Endothelial cell (in vitro differentiated cells): ENCODE measurements at places on chromosomes 11 and 22.
A peak's percentile ranks its signal among the peaks of the same experiment; 100 is the strongest.

DNA sequence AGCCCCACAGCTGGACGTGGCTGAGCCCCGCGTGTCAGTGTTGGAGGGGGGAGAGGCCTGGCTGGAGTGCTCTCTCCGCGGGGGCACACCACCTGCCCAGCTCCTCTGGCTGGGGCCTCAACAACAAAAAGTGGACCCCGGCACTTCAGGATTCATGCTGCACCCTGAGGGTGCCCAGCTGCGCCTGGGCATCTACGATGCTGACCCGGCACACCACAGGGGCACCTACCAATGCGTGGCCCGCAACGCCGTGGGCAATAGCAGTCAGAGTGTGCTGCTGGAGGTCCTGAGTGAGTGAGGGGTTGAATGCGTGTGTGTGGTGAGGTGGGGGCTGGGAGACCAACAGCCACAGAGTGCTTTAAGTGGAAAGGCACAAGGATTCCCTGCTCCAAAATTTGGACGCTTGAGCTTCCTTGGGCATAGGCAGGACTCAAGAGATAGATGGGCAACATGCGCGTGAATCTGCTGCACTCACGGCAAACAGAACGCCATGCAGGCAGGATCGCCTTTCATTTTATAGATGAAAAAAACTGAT is 7.6 kb downstream of the VSIG10L2 start:
- H3K27ac ChIP-seq, result no peak overlapping the region
- peaks cover 4% of the 10 kb centered on the region for H3K4me1 ChIP-seq
- no peak for DNase-seq
- peaks cover 10% of the 10 kb centered on the region for H3K27me3 ChIP-seq
- H3K36me3 ChIP-seq, result peaks cover 18% of the 10 kb centered on the region

- H3K27ac ChIP-seq, result no peak overlapping the region
- peak; percentile 45 for DNase-seq
- no peaks in the 10 kb centered on the region for H3K36me3 ChIP-seq
- peaks cover 4% of the 10 kb centered on the region for H3K27me3 ChIP-seq
- H3K4me3 ChIP-seq, result peak overlapping the region; percentile 74
These were observed 764 bp upstream of the PACSIN3 start for GRCh38 chr11:47186700-47187695.

DNA sequence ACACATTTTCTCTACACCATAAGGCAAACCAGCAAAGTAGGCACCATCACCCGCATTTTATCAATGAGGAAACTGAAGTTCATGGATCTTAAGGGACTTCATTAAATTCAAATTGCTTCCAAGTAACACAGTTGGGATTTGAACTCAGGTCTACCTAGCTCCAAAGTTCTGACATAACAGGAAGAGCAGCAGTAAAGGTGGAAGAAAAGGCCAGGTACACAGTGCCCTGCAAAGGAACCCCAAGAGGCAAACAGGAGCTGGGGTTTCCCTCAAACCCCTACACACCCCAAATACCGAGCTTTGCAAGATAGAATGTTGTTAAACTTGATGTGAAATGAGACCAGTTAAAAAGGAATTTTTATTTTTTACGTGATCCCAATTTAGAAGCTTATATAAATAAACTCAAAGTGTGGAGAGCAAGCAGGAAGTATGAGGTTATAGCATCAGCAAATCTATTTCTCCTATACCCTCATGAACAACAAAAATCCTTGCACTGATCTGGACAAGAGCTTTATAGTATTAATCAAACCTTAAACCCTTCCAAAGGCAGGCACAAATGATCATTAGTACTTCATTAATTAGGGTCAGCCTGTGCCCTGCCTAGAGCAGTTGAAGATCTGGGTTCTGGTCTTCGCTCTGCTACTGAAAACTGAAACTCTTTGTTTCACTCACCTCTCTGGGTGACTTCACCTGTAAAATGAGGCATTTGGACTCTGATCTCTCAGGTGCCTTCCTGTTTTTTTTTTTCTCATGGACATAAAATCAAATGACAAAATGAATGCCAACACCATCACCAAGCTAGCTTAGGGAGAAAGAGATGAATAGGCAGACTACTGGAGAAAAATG is 36.5 kb downstream of the SYTL2 start:
- H3K36me3 ChIP-seq, result no peaks in the 10 kb centered on the region
- H3K4me1 ChIP-seq, result no peaks in the 10 kb centered on the region
- no peak for DNase-seq
- no peak overlapping the region for H3K27ac ChIP-seq
- no peak overlapping the region for H3K4me3 ChIP-seq

GRCh38 chr11:13259374-13259773 is 18.2 kb upstream of the BMAL1 start:
- H3K4me1 ChIP-seq, result peaks cover 15% of the 10 kb centered on the region
- H3K27ac ChIP-seq, result no peak overlapping the region
- DNase-seq, result no peak
- H3K27me3 ChIP-seq, result peaks cover 5% of the 10 kb centered on the region
- no peaks in the 10 kb centered on the region for H3K36me3 ChIP-seq
- H3K4me3 ChIP-seq, result no peak overlapping the region

- H3K27ac ChIP-seq, result no peak overlapping the region
- no peak overlapping the region for H3K4me3 ChIP-seq
- H3K4me1 ChIP-seq, result no peaks in the 10 kb centered on the region
- H3K27me3 ChIP-seq, result no peaks in the 10 kb centered on the region
- no peaks in the 10 kb centered on the region for H3K36me3 ChIP-seq
These were observed 403.2 kb downstream of the NELL1 start for GRCh38 chr11:21072558-21072957.

DNA sequence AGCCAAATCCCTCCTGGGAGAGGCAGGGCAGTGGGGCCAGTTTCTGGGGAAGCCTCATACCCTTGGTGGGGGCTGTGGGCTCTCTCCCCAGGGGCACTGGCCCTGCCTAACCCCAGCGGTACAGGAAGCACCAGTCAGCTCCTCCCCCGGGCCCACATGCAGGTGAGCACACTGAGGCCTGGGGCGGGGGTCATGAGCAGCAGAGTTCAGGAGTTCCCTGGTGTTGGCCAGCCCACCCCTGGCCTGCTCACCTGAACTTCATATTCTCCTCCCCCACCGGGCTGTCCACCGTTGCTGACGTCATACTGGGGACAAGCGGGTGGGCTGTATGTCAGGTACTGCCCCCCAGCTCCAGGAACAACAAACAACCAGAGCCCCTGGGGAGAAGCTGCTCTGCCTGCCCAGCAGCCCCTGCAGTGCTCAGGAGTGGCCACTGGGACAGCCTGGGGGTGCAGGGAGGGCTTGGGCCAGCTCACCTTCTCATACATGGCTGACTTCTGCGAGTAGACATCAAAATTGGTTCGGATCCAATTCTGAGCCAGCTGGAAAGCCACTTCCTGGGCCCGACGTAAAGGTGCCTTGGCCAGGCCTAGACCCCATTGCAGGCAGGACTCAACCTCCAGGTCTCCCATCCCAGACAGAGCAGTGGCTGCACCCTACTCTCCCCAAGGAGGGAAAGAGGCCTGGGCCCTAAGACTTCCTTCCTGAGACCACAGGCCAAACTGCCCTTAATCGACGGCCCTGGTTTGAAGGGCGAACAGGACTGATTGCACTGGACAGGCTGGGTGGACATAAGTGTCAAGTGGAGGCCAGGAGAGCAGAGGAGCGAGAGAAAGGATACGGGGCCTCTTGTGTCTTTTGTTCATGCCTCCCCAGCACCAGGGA is 20.8 kb downstream of the TREH start:
- H3K4me3 ChIP-seq, result no peak overlapping the region
- H3K36me3 ChIP-seq, result peaks cover 13% of the 10 kb centered on the region
- peaks cover 9% of the 10 kb centered on the region for H3K27me3 ChIP-seq
- peaks cover 8% of the 10 kb centered on the region for H3K4me1 ChIP-seq
- peak; percentile 25 for DNase-seq

- peaks cover 33% of the 10 kb centered on the region for H3K36me3 ChIP-seq
These were observed 62.7 kb downstream of the TSPAN18 start for GRCh38 chr11:44789496-44789895.
